ENCODE measurements at places on chromosomes 11 and 22. TPM values are rescaled to one million over a fixed set of nuclear protein-coding genes. Genes with fewer than 3 reads are reported as not detected.

The EXPH5 gene
- 0.82 TPM for polyA plus RNA-seq

The OTOG gene
- polyA plus RNA-seq: not detected

- DNase-seq: no peak
- peaks cover 29% of the 10 kb centered on the region for H3K4me1 ChIP-seq
- no peaks in the 10 kb centered on the region for H3K27me3 ChIP-seq
- H3K27ac ChIP-seq: no peak overlapping the region
- H3K4me3 ChIP-seq: no peak overlapping the region
Observed at GRCh38 chr11:118837868-118838267, 45.8 kb upstream of the CXCR5 start.

GRCh38 chr11:70207531-70208131, 4.5 kb downstream of the FADD start:
- no peak for DNase-seq
- H3K27me3 ChIP-seq: no peaks in the 10 kb centered on the region
- H3K27ac ChIP-seq: peak overlapping the region; percentile 20
- peak overlapping the region; percentile 66 for H3K4me3 ChIP-seq
- H3K36me3 ChIP-seq: peaks cover 59% of the 10 kb centered on the region
